RWPE1 (cell line): ENCODE measurements at places on chromosomes 2 and 18.

DNA sequence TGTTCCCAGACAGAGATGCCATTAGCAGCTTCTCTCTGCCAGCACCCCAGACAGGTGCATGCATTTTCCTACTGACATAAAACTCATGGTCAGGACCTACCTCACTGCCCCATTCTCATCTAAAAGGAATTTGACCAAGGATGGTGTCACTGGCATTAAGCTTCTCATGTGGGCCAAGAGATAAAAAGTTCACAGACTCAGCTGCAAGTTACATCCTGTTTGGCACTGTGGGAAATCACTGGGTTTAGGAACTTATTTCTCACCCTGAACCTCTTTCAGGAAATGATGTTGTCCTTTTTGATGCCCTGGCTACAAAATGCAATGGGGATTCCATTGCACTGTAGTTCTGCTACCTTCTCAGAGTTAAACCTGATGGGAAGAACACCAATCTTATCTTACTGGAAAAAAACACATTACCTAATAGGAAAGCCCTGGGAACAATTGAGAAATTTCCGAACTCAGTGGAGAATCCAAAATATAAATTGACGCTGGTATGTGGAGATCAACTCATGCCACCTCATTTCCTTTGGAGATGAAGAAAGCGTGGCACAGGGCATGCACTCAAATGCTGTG, 252.1 kb upstream of the COPS8 start:
- DNase-seq = peak; percentile 20

DNA sequence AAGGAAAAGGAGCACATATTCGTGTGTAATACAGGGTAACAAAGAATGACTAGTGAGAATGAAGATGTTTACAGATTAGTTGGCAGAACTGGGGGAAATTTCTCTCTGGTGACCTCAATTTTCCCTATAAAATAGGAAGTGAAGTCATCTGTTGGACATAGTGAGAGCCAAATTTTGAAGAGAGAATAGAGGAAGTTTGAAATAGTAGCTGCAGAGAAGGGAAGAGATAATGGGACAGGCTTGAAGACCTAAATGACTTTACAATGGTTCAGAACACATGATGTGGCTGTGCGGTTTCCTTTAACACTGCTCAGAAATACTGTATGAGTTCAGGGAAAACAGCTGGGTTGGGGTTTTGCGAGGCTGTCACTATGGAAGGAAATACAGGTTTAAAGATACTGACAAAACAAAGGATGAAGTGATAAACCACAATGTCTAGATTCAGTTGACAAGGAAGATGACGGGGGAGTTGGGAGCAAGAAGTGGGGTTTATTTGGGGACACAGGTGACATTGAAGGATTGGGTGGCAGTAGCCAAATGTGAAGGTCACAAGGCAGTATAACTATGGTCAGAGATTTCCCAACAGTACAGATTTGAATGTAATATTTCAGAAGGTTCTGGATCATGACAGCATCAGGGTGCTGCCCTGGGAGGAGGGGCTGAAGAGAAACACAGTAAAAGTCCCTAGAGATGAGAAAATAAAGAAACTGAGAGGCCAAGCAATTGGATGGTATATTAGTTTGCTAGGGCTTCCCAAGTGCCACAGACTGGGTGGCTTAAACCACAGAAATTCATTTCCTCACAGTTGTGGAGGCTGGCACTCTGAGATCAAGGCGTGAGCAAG, 82.6 kb upstream of the TANK start:
- DNase-seq = no peak

DNA sequence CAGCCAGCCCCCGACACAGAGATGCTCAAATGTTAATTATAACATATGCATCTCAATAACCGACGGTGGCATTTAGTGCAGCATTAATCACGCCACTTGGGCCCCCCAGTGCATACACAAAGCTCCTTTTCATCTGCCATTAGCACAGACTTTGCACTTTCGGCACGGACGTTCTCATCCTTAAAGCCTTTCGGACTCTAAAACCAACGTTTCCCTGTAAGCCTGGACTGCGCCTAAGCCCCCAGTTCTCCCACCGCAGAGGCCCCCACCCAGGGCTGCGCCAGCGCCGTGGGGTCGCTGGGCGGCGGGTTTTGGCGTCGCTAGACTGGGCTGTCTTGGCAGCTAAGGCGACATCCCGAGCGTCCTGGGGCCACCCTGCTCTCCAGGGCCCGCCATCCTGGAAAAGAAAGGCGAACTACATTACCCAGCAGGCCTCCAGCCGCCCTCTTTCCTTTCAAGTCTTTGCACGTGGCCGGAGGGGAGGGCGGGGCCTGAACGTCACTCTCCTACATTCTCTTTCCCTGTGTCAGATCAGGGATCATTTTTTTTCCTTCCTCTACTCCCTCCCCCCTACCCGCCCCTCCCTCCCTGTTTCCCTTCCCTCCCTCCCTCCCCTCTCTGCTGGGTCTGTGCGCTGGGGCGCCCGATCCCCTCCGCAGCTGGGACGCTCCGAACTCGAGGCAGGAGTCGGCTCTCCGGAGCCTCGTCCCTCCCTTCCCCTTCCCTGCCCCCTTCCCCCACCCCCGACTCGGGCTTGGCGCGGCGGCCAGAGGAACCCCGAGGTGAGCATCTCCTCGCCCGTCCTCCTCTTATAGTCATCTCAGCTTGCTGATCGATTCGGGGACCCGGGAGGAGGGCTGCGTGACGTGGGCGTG, at the start of gene CTIF:
TSS of gene CTIF (plus strand) at position 501 of the 875 bp plus-strand sequence. CDS start 80,535 bp downstream, outside the sequence.
- peak; percentile 84 for DNase-seq

GRCh38 chr2:172842511-172843265, 107.0 kb downstream of the RAPGEF4 start:
- DNase-seq = no peak

- no peak for DNase-seq
Measured at GRCh38 chr2:160245614-160246155, 45.6 kb upstream of the ITGB6 start.

- DNase-seq = no peak
Measured at GRCh38 chr2:100722125-100722524, 97.8 kb upstream of the NPAS2 start.

DNA sequence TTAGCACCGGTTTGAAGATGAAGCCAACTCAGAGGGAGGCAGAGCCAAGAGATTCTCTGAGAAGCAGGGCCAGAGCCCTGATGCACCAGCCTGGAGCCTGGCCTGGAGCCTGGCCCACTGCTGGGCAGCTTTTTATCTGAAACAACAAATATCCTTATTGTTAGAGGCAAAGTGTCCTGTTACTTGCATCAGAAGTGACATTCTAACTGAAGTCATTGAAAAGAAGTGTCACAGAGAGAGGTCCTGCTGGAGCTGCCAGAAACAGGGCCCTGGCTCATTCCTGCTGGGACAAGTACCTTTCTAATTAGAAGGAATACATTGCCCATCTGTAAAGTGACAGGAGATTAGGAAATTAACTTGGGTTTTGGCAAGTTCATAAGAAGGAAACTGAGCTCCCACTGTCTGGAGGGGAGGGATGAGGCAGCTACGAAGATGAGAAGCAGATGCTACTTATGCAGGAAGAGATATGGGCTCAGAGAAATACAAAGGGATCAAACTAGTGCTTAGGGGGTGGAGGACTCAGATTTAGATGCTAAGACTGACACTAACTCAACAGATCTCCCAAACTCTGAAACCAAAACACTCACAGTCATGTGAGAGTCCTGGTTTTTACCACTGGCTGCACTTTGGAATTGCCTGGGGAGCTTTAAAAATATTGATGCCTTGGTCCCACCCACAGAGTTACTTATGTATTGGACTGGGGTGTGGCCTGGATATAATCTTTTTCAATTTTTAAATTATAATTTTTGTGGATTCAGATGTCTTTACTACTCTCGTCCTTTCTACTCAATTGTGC, 11.0 kb upstream of the HK2 start:
- DNase-seq = no peak

DNA sequence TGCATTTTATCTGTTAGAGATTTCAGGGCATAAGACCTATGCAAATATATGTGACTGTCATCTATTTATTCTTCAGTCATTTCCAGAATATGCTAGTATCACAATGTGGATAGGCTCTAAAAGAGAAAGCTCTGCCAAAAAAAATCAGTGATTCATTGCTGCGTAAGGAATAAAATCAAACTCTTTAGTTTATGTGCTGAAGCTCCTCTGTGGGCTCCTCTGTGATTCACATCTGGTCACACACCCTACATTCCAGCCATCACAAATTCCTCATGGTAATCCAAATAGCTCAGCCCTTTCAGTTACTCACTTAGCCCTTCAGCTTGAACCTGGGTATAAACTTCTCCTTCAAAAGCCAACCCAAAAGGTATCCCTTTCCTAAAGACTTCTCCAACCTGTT, 21.4 kb downstream of the DLGAP1 start:
- no peak for DNase-seq

GRCh38 chr2:144151851-144152250, 368.1 kb downstream of the ZEB2 start:
- no peak for DNase-seq

DNA sequence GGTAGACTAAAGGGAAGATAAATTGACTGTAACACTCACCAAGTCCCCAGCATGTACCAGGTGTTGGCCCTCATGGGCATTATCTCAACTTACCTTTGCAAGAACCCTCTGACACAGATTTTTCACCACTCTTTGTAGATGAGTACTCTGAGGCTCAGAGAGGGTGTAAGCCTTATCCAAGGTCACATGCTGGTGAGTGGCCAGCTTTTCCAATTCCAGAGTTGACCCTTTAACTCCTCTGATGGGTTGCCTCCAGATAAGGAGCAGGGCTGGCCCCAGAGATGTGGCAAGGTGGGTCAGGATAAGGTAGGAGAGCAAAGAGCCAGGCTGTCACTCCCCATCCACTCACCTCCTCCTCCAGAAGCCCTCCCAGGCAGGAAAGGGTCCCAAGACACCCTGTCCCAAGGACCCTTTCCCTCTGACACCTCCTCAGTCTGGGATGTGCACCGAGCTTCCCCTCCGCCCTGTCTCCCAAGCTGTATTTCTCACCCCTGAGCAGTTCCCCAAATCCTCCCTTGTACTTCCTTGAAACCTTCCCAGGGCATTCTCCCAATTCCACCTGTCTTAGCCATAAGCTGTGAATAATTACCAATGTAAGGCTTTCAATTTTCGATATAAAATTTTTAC, 165.9 kb downstream of the ZFP36L2 start:
- no peak for DNase-seq

DNA sequence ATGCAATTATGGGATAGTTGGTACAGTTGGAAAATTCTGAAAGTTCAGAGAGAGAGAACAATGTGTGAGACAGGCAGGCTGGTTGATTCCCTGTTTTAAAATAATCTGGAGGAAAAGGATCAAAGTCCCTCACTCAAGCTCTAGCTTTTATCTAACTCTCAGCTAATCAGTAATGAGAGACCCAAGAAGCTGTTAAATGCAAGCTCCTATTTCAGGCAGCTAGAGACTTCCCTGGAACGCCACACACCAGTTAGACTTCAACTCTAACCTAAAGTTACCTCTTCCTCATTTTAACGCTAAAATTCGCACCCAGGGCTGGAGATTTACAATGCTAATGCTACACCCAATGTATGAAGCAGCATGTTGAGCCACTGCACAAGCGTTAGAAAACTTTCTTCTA, 243.1 kb downstream of the EN1 start:
- DNase-seq = no peak

GRCh38 chr2:171979103-171979502, 20.6 kb upstream of the METAP1D start:
- no peak for DNase-seq

GRCh38 chr2:235705296-235705695, 211.5 kb downstream of the AGAP1 start:
- no peak for DNase-seq

GRCh38 chr18:77250926-77251729, 1.5 kb downstream of the GALR1 start:
- no peak for DNase-seq

DNA sequence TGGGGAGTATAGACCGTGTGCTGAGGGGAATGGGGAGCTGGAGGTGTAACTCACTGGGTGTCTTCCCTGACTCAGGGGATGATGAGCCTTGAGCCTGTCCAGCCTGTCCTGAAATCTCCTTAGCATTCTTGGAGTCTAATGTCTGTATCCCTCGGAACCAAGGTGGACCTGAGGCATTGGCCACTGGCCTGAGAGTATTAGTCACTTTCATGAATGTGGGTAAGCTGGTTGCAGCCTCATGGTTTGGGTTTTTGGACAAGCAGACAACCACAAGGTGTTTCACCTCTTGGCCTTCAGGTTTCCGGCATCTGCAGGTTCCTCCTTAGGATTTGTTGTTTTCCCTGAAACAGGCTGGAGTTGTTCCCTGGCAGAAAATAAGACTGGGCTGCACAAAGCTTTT, 63.2 kb downstream of the PRKCE start:
- DNase-seq = no peak

- DNase-seq = no peak
Measured at GRCh38 chr2:118146315-118147283, 58.3 kb downstream of the INSIG2 start.

GRCh38 chr2:205198140-205198525, 484.2 kb upstream of the NRP2 start:
- no peak for DNase-seq

GRCh38 chr2:204268971-204269370, 276.3 kb upstream of the PARD3B start:
- no peak for DNase-seq
